ENCODE measurements at places on chromosomes 4 and X.

DNA sequence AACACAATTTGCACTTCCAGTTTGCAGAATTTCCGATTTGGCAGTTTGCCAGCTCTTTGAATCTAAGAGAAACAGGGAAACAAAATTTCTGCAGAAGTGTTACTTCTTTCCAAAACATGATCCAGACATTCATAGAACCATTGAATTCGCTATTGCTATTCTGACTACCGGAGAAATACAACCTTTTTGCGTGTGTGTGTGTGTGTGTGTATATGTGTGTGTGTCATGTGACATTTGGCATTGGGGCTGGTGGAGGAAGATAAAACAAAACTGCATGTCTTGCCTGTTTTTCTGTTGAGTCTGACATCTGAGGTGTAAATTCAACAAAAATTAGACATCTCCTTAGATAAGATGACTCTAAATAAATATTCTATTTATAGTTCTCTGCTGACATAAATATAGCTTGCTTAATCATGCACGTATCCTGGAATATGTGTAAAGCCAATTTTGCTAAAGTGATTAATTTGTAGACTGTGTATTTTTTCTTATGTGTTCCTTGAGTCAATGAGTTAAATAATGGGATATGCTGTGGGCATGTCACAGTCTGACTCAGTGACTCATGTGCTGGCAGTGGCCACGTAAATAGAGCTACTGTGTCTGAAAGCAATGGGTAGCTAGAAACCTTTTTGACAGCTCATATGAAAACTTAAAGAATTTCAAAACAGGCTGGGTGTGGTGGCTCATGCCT, 98.9 kb downstream of the HPGD start:
- DNase-seq, result no peak

GRCh38 chr4:186739802-186740434, 16.3 kb upstream of the FAT1 start:
- DNase-seq, result no peak

GRCh38 chr4:43380093-43380492, 487.6 kb downstream of the GRXCR1 start:
- DNase-seq, result no peak

DNA sequence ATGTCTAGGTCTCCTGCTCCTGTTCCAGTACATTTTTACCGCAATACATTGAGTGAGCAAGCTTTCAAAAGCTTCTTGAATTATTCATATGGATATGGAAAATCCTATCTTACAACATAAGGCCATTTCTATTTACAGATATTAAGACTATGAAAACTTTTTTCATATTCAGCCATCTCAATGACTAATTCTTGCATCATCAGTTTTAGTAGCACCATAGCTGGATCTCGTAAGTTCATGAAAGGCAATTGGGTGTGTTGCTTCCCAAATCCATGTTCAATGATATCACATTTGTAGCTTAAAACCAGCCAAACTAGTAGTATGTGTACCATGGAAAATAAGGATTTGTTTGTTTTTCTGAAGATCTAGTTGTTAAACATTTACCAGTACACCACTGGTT, 118.3 kb upstream of the GABRA2 start:
- DNase-seq, result no peak

- no peak for DNase-seq
These were observed 454.2 kb downstream of the BCOR start for GRCh38 chrX:39643550-39643949.

GRCh38 chrX:47206316-47206715, 12.2 kb upstream of the CDK16 start:
- no peak for DNase-seq

GRCh38 chr4:140996766-140997165, 136.5 kb downstream of the RNF150 start:
- DNase-seq, result no peak

GRCh38 chrX:153820601-153821000, 9.7 kb downstream of the PDZD4 start:
- no peak for DNase-seq

DNA sequence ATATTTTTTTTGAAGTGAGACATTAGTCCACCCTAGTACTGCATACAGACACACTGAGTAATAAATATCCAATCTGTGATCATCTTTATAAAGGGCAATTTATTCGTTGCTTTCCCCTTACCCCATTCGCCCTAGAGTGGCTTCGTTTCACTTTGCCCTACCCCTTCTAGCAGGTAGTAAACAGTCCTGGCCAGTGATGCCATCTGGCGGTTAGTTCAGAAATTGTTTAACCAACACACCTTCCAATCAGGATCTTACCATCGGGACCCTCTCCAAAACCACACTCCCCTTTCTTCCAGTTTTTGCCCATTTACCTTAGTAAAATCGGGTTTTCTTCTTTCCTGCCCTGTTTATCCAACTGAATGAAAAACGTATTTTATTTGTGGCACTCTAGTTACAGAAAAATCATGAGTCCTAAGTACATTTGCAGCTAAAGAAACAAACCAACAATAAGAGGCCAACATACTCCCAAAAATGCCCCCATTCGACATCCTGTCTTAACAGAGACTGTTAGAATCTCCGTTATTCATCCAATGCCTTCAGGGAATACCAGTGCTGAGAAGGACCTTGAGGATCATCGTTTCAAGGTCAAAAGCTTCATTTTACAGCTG, 2.2 kb downstream of the PPA2 start:
- peak; percentile 65 for DNase-seq

DNA sequence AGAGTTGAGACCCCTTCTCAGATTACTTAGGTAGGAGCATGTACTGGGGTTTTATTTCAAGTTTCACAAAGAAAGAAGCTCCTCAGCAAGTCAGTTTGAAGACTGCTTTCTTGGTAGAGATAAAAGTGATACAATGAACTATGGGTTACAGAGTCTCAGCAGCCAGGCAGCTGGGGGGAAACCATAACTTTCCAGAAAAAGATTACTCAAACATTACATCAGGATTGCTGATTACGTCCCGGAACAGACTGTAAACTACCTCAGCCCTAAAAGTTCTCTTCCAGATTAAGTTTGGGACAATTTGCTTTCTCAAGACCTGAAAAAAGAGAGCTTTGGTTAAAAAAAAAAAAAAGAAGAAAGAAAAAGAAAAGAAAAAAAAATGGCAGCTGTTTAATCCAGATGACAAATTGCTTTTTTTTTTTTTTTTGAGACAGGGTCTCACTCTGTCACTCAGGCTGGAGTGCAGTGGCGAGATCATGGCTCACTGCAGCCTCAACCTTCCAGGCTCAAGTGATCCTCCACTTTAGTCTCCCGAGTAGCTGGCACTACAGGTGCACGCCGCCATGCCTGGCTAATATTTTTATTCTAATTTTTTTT, 16.6 kb downstream of the SAT1 start:
- no peak for DNase-seq

GRCh38 chrX:66675541-66675940, 36.7 kb upstream of the EDA2R start:
- DNase-seq, result no peak
